Stimulated activated CD8-positive, alpha-beta memory T cell treated with anti-CD3 and anti-CD28 coated beads, Interleukin-15, amount 100 ng/mL, for 4 hours (primary cell): ENCODE measurements at places on chromosomes 1 and 21.

DNA sequence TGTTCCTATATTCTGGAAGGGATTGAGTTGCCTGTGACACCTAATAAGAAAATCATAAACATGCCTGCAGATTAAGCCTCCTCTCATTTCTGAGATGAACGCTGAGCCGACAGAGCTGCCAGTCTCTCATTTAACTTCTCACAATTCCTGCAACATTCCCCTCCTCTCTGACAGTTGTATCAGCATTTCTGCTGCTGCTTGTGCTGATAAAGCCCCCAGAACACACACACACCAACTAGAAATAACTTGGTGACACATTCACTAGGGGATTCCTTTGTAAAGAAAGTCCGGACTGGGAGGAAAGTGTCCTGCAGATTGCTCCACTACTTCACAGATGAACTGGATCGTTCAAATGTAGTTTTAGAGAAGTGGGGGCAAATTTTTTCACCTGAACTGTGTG is 437.3 kb downstream of the PLA2G4A start:
- DNase-seq = no peak

DNA sequence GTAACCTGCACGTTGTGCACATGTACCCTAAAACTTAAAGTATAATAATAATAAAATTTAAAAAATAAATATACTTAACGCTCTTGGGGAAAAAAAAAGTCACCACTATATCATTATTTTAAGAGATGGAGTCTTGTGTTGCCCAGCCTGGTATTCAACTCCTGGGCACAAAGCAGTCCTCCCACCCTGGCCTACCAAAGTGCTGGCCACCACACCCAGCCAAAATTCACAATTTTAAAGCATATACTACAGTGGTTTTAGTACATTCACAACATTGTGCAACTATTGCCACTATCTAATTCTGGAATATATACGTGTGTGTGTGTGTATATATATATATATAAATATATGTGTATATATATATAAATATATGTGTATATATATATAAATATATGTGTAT is 5.9 kb downstream of the HMGN2 start:
- DNase-seq = no peak

- no peak for DNase-seq
Observed at GRCh38 chr21:21605521-21605920, 607.3 kb downstream of the NCAM2 start.

GRCh38 chr1:45275054-45275453 is 51.6 kb upstream of the HPDL start:
- DNase-seq = no peak

GRCh38 chr1:43048601-43049011 is 89.9 kb upstream of the SLC2A1 start:
- DNase-seq = no peak

GRCh38 chr1:55869065-55869464 is 653.9 kb upstream of the USP24 start:
- no peak for DNase-seq

GRCh38 chr21:39263372-39263771 is 50.1 kb downstream of the BRWD1 start:
- DNase-seq = no peak

- no peak for DNase-seq
Observed at GRCh38 chr21:41369105-41369919, 7.5 kb downstream of the MX2 start.

DNA sequence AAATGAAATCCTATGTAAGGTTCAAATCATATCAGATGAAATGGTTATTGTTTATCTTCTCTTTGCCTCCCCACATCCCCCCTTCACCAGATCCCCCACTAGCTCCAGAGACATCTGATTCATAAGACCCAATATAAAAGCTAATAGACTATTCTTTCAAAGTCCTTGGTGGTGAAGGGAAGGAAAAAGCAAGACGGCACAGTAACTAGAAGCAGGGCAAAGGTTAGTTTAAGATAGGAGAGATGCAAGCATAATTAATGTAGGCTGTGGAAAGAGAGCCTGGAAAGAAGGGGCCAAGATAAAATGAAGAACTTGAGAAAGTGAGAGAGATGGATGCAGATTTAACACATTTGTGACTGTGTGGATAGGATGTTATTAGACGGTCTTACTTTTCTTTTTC is 33.8 kb downstream of the BTG3 start:
- no peak for DNase-seq

DNA sequence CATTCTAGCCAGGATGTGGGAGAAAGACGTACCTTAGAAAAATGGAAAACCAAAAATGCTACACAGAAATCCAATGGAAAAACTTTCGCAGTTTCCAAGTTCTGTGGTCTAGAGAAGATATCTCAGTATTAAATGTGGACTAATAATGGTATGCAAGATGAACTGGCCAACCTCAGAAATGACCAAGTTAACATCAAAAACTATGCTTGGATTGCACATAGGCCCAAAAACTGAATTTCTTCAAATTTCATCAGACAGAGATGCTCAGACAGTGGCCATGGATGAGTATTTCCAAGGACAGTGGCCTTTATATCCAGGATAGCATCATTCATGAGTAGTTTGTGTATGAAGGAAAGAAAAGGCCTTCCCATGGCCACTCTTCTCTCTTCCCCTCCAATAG is 132.2 kb downstream of the TIAM1 start:
- DNase-seq = no peak

DNA sequence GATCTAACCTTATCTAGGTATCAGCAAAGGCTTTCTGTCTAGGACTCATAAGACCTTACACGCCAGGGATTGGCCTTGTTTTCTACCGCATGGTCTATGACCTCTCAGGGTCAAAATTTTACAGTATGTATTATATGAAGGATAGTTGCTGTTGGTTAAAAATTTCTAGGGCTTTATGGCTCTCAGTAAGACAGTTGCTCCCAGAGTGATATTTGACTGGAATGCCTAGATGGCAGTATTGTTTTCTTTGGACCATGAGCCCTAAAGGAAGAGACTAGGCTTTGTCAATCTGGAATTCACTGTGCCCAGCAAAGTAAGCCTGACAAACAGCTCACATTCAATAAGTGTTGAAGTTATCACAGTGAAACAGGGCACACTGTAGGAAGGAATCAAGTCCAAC is 37.6 kb downstream of the C1orf87 start:
- no peak for DNase-seq

GRCh38 chr1:31215065-31215570 is 24.6 kb downstream of the NKAIN1 start:
- DNase-seq = no peak

GRCh38 chr1:63746129-63746864 is 27.5 kb upstream of the ROR1 start:
- no peak for DNase-seq
